ENCODE measurements at places on chromosomes 5 and 9.

GRCh38 chr9:134957945-134958227, 40.2 kb upstream of the FCN1 start:
- no peak for DNase-seq

DNA sequence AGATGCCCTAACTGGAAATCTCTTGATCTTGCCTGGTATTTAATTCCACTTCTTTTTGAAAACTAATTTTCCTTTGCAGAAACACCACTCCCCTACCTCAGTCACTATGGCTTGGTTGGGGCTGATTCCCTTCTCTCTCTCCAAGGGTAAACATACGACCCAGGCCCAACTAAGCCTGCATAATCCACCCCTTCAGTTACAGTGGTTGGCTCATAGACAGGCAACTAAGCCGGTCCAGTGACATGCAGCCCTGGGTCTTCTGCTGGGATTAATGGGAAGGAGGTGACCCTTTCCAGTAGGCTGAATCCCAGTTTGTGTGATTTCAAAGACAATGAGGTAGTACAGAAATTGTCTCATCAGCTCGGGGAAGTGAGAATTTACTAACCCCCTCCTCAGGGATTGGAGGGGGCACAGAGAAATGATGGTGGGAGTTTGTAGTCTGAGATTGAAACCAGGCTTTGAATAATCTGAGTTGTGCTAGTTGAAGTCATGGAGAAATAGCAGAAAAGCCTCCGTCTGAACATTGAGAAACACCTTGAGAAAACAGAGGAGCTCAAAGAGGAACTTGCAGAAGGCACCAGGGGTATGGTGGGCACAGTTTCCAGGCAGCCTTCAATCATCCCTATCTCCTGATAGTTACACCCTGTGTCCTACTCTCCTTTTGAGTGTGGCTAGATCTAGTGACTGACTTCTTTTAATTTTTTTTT, 148.9 kb downstream of the GCNT1 start:
- DNase-seq: no peak

GRCh38 chr9:505741-506059, 291.0 kb downstream of the DOCK8 start:
- no peak for DNase-seq

DNA sequence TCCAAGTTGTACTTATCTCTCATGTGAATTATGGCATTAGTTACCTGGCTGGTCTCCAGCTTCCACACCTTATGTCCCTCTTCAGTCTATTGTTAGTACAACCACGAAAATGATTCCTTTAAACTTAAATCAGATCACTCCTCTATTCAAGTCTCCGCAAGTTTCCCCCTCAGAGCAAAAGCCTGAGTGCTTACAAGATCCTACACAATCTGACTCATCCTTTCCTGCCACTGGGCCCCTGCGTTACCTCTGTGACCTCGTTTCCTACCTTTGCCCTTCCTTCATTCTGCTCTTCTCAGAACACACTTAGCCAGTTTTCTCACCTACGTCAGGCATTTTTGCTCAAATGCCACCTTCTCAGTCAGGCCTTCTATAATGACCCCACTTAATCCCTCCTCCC, 45.1 kb upstream of the GLIS3 start:
- no peak for DNase-seq

GRCh38 chr9:88641456-88642240, 106.7 kb downstream of the NXNL2 start:
- peak; percentile 33 for DNase-seq

GRCh38 chr5:143350751-143351602, 52.5 kb downstream of the NR3C1 start:
- DNase-seq: peak; percentile 88

DNA sequence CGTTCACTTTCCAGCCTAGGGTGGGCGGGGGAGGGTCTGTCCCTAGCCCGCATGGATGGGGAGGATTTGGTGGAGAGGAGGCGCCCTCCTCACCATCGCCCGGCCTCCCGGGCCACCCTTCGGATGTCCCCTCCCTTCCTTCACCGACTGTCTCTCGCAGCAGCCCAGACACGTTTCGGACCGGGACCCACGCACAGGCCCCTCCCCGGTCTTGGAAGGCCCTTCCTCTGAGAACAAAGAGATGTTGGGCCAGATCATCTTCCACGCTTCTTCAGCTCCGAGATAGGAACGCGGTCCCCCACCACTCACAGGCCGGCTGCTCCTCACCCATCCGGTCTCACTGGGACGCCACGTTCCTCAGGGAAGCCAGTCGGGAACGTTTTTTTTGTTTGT, 640 bp upstream of the DPM2 start:
- DNase-seq: no peak

- DNase-seq: no peak
Measured at GRCh38 chr5:95134326-95134725, 150.6 kb downstream of the MCTP1 start.

GRCh38 chr5:56549096-56549886, 266.1 kb upstream of the MAP3K1 start:
- DNase-seq: no peak

DNA sequence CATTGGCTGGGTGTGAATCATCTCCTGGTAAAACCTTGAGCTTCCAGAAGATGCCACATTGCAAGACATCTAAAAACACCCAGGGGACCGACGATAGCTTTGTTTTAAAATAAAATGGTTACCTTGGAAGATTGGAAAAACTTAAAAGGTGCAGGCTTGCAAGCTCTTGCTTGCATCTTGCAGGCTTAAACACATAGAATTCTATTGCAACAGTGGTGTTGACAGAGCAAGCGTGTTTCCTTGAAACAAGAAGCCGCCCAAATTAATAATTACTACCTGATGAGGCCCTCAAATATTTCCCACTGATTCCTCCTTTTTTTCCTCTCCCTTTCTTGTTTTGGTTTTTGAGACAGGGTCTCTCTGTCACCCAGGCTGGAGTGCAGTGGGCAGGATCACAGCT, 137.1 kb upstream of the BASP1 start:
- peak; percentile 24 for DNase-seq

DNA sequence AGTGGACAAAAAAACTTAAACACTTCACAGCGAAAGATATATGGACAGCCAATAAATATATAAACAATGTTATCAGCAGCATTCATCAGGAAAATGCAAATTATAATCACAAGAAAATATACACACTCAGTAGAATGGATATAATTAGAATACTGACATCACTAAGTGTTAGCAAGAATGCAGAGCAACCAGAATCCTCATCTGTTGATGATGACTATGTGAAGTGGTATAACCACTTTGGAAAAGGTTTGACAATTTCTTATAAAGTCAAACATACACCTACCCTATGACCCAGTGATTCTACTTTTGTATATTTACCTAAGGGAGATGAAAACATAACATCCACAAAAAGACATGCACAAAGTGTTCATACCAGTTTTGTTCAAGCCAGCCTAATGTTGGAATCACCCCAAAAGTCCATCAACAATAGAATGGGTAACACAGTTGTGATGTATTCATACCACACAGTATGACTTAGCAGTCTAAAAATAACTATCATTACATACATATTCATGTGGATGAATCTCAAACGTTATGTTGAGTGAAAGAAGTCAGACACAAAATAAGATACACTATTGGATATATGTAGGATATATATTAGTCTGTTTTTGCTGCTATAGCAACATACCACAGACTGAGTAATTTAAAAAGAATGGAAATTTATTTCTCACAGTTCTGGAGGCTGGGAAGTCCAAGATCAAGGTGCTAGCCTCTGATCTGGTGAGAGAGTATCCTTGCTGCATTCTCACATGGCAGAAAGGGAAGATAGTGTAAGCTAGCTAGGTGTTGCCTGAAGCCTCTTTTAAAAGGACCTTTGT, 148.8 kb upstream of the ADAMTSL1 start:
- peak; percentile 42 for DNase-seq

- DNase-seq: peak; percentile 87
Measured at GRCh38 chr9:86766912-86767311, 180.4 kb downstream of the GAS1 start.

DNA sequence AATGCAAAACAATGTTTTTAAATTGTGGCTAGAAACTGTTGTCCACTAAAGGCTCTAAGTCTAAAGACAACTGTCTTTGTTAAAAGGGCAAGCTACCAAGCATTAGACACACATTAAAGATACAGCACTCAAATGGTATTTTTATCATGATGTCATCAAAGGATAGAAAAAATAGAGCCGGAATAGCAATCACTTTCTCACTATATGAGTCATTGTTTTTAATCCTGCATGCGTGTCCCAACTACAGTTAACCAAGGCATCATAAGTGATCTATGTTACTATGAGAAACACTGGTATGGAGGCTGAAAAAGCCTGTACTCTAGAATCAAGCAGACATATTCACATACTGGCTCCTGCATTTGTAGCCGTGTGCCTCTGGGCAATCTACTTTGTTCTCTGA, 1.9 kb upstream of the PJA2 start:
- peak; percentile 92 for DNase-seq

DNA sequence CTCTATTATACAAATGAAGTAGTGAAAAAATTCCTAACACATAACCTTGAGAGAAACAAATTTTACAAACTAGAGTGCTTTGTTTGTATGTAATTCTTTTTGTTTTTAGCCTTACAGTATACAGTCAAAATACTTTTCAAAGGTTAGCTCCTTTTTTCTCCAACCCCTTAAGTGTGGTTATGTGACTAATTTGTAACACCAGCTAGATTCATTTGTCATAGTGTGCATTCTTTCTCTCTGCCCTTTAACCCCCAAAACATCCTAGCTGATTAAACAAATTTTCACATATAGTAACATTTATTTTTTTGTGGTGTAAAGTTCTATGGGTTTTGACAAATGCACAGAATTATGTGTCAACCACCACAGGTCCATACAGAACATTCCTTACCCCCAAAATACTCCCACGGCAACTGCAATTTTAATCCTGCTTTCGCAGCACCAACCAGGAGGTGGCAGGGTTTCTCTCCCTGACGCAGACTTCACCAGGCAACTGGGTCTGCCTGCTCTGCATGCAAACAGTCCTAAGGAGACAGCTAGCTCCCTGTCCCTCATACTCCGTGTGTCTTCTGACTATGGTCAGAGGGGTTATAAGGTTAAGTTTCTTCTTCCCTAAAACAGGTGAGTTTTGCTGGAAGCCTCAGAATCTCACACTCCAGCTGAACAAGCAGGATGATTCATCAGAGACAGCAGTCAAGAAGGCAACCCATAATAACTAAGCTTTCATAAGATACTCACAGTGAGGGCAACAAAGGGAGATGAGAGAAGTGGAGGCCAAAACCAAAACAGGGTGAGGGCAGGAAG, 44.5 kb upstream of the NR5A1 start:
- DNase-seq: peak; percentile 75

- DNase-seq: peak; percentile 41
Measured at GRCh38 chr9:91282292-91282691, 79.4 kb downstream of the AUH start.

DNA sequence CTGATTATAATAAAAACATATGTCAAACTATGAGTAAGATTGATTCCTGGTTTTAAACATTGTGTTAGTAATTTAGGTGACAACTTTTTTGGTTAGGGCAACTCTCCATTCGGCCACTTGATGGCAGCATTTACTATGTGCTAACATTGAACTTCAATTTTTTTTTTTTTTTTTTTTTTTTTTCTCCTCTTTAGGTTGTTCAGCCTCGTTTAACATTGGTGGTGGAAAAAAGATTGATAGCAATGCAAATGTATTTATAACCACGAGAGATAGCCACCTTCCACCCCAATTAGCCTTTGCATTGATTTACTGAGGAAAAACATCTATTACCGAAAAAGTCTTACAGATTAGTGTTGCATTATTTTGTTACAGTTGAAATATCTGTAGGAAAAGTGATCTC, 159.1 kb downstream of the CSNK1G3 start:
- peak; percentile 57 for DNase-seq

GRCh38 chr5:7876867-7877266, 7.9 kb downstream of the MTRR start:
- DNase-seq: peak; percentile 58

DNA sequence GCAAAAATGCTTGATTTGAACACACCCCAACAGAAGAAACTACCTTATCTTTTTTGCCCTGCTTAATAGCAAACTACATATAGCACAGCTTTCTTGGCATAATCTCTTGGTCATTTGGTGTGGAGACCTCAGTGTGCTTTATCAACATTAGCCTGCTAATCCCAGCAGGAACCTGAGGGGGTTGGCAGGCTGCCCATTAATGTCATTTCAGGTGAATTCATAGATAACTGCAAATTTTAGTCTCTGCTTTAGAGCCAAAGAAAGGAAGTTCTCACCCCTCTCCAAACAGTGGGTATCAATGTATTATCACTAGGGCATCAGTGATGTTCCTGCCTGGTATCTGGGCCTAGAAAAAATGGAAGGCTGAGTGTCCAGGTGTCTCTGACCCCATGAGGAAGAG, 489.0 kb downstream of the NTRK2 start:
- no peak for DNase-seq

GRCh38 chr9:126159430-126160060, 167.1 kb upstream of the MVB12B start:
- no peak for DNase-seq

GRCh38 chr9:120830151-120830550, 12.6 kb downstream of the PSMD5 start:
- DNase-seq: peak; percentile 63

DNA sequence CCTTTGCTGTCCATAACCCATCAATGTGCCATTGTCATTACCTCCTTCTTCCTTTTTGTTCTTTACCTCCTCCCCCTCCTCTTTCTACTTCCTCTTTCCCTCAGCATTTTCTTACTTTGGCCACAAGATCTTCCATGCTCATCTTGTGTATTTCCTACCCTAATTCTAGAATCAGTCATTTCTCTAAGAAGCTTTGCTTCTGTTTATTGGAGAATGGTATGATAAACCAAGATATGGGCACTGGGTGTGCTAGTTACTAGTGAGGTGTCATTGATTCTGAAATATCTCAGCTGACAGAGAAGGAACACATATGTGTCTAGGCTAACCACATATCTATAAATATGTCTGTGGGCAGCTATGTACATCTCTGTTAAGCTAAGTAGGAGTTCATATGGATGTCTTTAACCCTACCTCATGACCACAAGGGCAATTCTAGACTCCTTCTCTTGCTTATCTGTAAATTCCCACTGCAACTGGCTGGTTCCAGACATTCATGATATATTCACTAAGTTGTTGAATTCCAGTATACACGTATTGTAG, 2051.3 kb upstream of the CDH9 start:
- no peak for DNase-seq

DNA sequence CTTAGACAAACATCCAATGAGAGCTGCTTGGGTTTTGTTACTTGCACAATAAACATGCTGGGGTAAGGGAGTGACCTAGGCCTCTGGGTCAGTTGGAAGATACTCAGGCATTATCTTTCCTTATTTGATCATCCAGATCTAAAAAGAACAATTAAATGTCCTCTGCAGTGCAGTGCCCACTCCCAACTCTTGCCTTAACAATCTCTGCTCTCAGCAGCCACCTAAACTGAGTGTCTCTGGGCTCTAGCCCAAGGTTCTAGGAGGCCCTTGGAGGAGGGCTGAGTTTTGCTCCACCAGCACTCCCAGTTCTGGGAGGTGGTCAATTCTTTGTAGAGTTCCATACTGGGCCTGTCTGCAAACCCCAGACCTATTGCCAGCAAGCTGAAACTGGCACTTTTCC, 1.8 kb downstream of the MCIDAS start:
- DNase-seq: no peak

- no peak for DNase-seq
Measured at GRCh38 chr9:12194731-12195130, 498.5 kb upstream of the TYRP1 start.

GRCh38 chr5:94420885-94421284, 197.5 kb downstream of the KIAA0825 start:
- DNase-seq: no peak
